ENCODE measurements at places on chromosomes 11 and 22. TPM values are rescaled to one million over a fixed set of nuclear protein-coding genes. Genes with fewer than 3 reads are reported as not detected.

GRCh38 chr11:58564231-58564630 lies 11.4 kb downstream of the LPXN start:
- DNase-seq, result no peak

DNA sequence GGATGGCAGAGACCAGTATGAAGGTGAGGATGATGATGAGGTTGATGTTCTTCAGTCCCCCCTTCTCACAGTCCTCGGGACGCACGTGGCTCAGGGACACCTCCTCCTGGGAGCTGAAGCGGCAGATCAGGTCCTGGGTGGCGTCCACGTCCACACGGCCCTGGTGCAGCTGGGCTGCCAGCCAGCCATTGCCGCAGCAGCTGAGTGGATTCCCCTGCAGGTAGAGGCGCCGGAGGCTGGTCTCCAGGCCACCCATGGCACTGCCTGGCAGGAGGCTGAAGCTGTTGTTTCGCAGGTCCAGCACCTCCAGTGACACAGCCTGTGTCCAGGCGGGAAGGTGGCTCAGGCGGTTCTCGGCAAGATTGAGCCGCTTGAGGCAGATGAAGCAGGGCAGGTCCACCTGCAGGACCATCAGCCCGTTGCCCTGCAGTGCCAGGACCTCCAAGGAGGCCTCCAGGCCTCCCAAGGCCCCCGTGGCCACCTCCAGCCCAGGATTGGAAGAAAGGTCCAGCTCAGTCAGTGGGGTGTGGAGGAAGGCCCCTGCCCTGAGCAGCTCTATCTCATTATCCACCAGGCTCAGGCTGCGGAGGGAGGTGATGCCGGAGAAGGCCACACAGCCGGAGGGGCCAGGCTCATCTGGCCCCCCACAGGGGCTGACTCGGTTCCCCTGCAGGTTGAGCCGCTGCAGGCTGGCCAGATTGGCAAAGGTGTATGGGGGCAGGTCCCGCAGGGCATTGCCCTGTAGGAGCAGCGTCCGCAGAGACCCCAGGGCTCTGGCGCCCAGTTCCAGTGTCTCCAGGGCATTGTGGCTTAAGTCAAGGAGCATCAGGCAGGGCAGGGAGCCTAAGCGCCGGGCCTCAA lies 10.6 kb downstream of the LRRC32 start:
- DNase-seq, result no peak

- DNase-seq, result no peak
Observed at GRCh38 chr11:86930957-86931547, 24.1 kb downstream of the FZD4 start.

CRY2 gene
- 4.5 TPM for total RNA-seq

PAMR1 gene
- total RNA-seq, result under 0.01 TPM

SCGB2A2 gene
- not detected for total RNA-seq

GRCh38 chr11:44936525-44936924 lies 14.2 kb downstream of the TP53I11 start:
- peak; percentile 69 for DNase-seq

DNA sequence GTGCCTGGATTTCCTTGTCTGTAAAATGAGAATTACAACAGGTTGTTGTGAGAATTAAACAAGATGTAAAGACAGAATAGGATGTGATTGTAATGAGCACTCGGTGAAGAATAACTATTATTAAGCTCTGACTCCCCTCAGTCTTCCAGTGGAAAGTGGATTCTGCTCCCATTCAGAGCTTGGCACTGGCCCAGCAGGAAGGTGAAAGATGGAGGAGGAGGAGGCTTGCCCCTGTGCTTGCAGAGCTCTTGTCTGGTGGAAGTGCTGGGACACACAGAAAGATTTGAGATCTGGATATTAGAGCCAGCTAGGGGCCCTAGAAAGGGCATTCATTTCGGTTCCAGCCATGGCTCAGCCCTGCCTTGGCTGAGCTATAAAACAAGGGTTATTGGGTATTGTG lies 28.2 kb downstream of the PHLDB1 start:
- no peak for DNase-seq

GAL3ST3 gene
- 0.38 TPM for total RNA-seq

CEP164 gene
- total RNA-seq, result 19.6 TPM

GRCh38 chr11:79579063-79579462 lies 138.2 kb upstream of the TENM4 start:
- no peak for DNase-seq

PYGM gene
- total RNA-seq, result 0.13 TPM

GRCh38 chr11:33515347-33515746 lies 185.3 kb downstream of the C11orf91 start:
- DNase-seq, result peak; percentile 19

GRCh38 chr11:81080476-81080875 lies 1639.6 kb upstream of the TENM4 start:
- DNase-seq, result no peak

TNNT3 gene
- total RNA-seq, result not detected

NCAM1 gene
- 4.2 TPM for total RNA-seq

GRCh38 chr11:132028380-132029240 lies 658.2 kb downstream of the NTM start:
- DNase-seq, result peak; percentile 17

SAMM50 gene
- 44.3 TPM for total RNA-seq

GRCh38 chr11:1300121-1300520 lies 9.3 kb downstream of the TOLLIP start:
- DNase-seq, result no peak

Data from dermis microvascular lymphatic vessel endothelial cell (primary cell).